ENCODE measurements at places on chromosomes 1 and 21.

DNA sequence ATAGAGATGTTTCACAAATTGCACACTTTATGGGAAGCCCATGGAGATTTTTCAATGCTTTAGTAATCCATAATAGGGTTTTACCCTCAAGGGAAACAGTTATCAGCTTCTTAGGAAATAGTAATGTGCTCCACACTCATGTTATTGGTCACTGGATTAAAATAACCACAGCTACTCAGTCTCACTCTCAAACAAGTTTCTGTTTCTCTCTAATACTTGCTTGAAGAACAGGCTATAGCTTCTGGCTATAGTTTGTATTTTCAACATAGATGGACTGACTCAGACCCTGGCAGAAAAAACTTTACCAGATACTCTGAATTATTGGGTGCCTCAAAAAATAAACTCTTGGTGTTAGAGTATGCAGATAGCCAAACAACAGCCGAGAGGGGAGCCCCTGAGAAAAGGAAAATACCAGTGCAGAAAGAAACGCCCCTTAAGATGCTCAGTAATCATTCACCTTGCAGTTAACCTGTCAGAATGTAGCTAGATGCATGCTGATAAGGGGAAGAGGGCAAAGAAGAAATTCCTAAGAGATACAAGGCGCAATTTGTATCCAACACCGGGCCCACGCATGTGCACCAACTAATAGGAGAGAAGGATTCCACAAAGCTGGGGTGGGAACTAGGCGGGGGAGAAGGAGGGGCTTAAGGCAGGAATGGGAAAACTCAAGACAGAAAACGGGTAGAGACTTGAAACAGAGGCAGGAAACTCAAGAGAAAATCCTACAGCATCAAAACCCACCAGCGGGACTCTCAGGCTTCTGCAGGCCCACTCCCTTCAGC lies 30.4 kb upstream of the PDE4B start:
- no peak for DNase-seq

DNA sequence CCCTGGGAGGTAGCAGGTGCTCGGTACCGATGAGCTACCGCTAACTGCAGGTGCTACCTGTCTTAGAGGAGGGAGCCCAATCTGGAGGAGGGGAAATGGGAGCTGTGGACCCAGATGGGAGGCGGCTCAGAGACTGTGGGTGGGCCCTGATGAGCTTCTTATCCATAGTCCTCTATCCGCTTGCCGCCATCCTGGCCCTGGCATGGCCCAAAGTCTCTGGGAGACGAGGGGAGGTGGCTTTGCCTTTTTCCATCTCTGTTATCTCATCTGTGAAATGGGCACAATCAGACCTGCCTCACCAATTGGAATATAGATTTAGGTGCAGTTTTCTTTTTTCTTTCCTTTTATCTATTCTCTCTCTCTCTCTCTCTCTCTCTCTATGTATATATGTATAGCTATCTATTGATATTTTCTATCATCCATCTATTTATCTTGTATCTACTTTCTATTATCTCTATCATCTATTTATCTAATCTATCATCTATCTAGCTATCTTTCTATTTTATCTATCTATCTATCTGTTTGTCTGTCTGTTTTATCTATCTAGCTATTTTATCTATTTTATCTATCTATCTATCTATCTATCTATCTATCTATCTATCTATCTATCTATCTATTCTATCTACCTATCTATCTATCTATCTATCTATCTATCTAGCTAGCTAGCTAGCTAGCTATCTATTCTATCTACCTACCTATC lies 16.5 kb downstream of the TNFRSF1B start:
- DNase-seq: no peak

GRCh38 chr1:32892368-32893197 lies 6.3 kb downstream of the HPCA start:
- DNase-seq: peak; percentile 60

- no peak for DNase-seq
Measured at GRCh38 chr1:106366627-106367319, 689.7 kb upstream of the PRMT6 start.

GRCh38 chr1:115373305-115373704 lies 35.3 kb upstream of the NGF start:
- no peak for DNase-seq

- DNase-seq: peak; percentile 79
Measured at GRCh38 chr1:202998836-202999750, 8.1 kb upstream of the TMEM183A start.

- DNase-seq: no peak
Measured at GRCh38 chr1:175540896-175541645, 202.3 kb downstream of the TNR start.

- DNase-seq: no peak
Measured at GRCh38 chr1:167714098-167714438, 7.7 kb upstream of the MPZL1 start.

GRCh38 chr1:10353282-10353681 lies 45.6 kb upstream of the PGD start:
- no peak for DNase-seq

DNA sequence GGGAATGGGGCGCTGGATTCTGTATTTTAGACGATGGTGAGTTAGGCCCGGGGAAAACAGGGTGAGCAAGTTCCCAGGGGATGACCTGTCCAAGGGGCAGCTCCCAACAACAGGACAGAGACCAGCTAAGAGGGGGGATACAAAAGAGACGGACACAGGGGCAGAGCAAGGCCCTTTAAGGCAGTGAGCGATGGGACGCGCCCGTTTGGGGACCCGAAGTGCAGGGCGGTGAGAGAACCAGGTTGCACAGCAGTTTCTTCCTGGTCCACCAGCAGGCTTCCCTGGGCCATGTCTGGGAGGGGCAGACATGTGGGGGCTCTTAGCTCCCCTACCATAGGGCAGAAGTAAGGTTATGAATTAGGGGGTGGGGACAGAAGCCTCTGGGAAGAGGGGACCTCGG lies 22.0 kb downstream of the INAVA start:
- no peak for DNase-seq

- DNase-seq: no peak
Measured at GRCh38 chr1:241787691-241788090, 60.3 kb upstream of the EXO1 start.

GRCh38 chr1:241311056-241311746 lies 45.8 kb downstream of the RGS7 start:
- DNase-seq: peak; percentile 12

DNA sequence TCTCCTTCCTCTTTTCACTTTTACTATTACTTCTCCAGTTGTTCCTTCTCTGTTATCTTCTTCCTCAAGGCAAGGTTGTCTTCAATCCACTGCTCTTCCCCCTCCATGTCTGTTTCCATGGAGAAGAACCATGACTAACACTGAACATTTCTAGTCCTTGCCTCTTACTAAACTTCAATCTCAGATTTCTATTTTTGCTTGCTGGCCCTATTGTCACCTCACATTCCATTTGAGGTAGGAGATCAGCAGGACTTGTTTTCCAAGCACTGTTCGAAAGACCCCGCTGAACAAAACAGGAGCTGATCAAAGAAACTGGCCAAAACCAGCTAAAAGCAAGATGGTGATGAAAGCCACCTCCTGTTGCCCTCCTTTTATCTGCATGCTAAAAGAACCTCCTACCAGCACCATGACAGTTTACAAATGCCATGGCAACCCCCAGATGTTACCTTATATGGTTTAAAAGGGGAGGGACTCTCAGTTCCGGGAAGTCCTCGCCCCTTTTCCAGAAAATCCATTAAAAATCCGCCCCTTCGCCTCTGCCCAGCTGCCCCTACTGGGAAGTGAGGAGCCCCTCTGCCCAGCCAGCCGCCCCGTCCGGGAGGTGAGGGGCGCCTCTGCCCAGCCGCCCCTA lies 22.6 kb downstream of the GON4L start:
- DNase-seq: no peak

GRCh38 chr1:172537827-172538391 lies 5.0 kb downstream of the SUCO start:
- DNase-seq: no peak

DNA sequence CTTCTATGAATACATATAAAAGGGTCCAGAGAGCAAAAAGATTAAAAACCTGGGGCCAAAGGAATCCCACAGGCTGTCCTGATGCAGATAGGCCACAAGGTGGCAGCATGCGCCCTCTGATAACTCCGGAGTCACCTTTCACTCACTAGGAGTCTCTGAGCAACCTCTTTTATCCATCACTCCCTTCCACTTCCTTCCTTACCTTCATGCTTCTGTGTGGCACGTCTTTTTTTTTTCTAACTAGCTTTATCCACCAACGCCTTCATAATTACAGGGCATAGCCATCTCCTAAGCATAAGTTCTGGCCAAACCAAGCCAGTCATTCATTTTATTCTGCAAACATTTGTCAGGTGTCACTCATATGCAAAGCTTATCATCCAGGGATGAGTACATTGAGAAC lies 3.9 kb upstream of the PGLYRP4 start:
- DNase-seq: peak; percentile 90

GRCh38 chr1:58898739-58899586 lies 115.1 kb upstream of the JUN start:
- no peak for DNase-seq

GRCh38 chr1:109482791-109483671 lies 674 bp upstream of the ATXN7L2 start:
- no peak for DNase-seq

- DNase-seq: no peak
Measured at GRCh38 chr1:184865831-184866230, 108.5 kb downstream of the NIBAN1 start.

DNA sequence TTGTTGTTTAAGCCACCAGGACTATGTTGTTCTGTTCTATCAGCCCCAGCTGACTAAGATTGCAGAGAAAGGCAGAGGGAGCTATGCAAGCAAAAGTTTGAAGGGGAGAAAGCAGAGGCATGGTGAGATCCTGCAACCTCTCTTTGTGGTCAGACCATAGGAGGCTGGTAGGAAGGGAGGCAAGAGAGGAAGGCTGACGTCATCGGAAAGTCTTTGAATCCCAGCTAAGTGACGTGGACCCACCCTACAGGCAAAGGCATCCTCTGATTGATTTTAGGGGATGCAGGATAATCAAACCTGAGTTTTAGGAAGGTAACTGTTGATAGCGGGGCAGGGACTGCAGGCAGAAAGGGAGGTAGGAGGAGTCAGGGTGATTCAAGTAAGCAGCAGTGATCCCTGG lies 23.3 kb upstream of the TNNI1 start:
- no peak for DNase-seq

DNA sequence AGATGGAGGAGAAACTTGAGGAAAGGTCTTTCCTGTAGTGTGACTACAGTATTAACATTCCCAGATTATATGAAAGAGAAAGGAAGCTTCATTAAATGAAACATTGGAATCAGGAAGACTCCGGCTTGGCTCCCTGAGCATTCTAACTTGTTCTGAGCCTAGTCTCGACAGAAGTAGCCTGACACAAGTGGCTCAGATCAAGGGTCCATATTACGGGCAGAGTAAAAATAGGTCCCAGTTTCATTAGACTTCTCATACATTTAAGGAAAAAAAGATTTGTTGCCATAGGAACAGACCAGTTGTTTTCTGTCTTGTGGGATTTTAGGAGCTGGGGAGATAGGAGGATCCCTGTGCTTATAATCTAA lies 12.8 kb downstream of the SMAP2 start:
- DNase-seq: no peak

- no peak for DNase-seq
Measured at GRCh38 chr1:209029737-209030136, 553.8 kb upstream of the CAMK1G start.

DNA sequence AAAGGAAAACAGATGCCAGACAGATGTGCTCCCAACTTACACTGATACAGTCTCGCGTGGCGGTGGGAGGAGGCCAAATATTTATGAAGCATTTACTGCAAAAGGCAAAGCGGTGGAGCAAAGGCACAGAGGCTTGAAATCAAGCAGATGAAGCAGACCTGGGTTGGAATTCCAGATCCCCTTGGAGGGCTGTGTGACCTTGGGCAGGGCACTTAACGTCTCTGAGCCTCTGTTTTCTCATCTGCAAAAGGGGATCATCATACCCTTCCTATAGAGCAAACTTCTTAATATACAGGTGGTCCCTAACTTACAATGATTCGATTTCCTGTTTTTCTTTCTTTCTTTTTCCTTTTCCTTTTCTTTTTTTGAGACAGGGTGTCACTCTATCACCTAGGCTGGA lies 54.1 kb downstream of the IGSF21 start:
- DNase-seq: no peak

DNA sequence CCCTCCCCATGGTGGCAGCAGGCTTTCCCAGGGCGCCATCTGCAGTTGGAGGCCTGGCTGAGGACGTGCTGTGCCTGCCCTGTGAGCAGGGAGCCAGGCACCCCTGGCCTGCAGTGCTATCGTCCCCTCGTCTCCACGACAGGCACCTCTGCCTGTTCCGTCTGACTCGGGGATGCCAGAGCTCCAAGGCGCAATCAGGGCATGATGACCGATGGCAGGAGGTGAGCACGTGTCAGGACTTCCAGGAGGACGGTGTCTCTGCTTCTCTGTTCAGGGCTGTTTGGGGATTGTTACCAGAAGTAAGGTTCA lies 125.2 kb downstream of the PCBP3 start:
- no peak for DNase-seq

GRCh38 chr1:64492424-64492823 lies 22.5 kb downstream of the CACHD1 start:
- no peak for DNase-seq

DNA sequence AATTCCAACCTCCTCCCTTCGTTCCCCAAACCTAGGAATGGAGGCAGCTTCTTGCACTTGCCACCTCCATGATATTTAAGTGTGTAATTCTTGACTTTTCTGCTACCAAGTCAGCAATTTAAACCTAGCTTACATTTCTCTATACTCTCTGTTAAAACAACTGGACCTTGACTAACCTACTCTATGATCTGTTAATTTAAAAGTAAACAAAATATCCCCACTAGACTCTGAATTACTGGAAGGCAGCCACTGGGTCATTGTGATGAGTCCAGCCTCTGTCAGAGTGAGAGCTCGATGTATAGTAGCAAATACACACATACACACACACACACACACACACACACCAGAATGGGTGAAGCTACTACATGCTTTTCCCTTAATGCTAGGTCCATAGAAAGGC lies 40.0 kb upstream of the DHCR24 start:
- no peak for DNase-seq

DNA sequence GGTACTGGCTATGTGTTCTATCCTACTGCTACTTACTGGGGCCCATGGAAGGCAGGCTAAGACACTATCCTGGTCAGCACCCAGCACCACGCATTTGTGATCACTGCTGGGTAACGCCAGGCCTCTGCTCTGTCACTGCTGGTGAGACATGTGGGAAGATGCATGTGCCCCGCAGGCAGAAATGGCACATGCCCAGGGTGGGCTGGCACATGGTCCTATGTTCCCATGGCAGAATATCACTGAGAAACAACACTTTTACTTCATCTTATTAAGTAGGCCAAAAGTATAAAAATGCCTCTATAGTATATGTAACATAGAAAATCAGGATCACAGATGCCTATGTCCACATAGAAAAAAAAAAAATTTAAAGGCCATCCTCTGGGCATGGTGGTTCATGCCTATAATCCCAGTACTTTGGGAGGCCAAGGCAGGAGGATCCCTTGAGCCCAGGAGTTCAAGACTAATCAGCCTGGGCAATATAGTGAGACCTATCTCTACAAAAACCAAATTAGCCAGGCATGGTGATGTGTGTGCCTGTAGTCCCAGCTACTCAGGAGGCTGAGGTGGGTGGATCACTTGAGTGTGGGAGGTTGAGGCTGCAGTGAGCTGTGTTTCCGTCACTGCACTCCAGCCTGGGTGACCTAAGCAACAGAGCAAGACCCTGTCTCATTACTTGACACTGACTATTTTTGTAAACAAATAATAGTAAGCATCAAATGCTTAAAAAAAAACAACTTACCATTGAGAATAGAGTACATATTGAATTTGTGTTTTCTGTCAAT lies 11.5 kb downstream of the DDX59 start:
- DNase-seq: no peak

- DNase-seq: no peak
Measured at GRCh38 chr1:56284928-56285327, 294.4 kb downstream of the PLPP3 start.

GRCh38 chr1:194151056-194151455 lies 964.6 kb upstream of the B3GALT2 start:
- DNase-seq: no peak

All from HT-29 (cell line).